AML-193 (cell line): ENCODE measurements at places on chromosomes 6 and 20.

- DNase-seq = no peak
These were observed 49.4 kb upstream of the NFATC2 start for GRCh38 chr20:51591871-51592270.

DNA sequence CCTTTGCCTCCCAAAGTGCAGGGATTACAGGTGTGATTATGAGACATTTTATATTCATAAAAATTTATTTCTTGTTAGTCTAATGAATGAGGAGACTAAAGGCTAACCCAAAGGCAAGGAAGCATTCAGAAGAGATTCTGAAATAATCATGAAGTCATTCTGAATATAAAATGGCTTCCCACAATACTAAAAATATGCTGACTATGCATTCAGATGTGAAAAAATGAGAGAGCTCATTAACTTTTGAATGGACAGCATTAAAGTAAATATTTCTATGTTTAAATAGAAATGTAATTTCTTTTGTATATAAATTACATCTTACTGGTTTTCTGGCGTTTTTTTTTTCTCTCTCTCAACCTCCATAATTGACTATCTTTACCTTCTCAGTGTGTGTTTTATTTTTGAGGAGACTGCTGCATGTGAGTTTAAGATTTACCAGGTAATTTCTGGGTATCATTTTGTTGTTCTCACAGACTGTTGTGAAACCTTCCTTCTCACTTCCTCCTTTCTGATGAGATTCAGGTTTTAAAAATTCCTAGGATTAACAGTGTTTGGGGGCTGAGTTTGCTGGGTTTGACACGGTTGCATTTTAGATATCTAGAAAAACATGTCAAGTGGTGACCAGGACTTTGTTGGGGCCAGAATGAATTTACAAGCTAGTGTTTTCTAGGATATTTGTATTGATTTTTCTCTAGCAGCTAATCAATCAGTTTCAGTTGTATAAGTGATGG is 316.6 kb downstream of the CDKAL1 start:
- no peak for DNase-seq

DNA sequence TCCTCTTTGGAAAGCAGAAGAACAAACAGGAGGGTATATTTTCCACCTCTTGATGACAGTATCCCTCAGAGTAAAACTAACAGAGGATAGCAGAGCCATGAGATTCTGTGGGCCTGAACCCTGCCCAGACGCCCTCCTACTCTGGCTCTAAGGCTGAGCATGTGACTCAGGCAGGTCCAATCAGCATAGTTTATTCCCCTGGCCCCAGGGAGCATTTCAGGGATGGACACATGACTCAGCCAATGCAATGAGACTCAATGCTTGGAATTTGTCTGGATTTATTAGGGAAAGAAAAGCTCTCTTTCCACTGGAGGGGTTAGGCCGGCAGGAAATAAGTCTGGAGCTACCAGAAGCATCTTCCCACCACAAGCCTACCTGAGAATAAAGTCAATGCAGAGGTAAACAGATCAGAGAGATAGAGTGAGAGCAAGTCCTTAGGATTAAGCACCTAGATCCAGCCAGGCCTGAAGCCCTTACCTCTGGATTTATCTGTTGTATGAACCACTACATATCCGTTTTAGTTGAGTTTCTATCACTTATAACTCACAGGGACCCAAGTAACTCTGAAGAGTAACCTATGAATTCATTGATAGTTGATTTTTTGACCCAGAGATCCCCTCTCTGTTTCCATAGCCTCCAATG is 68.2 kb upstream of the EYA2 start:
- no peak for DNase-seq

DNA sequence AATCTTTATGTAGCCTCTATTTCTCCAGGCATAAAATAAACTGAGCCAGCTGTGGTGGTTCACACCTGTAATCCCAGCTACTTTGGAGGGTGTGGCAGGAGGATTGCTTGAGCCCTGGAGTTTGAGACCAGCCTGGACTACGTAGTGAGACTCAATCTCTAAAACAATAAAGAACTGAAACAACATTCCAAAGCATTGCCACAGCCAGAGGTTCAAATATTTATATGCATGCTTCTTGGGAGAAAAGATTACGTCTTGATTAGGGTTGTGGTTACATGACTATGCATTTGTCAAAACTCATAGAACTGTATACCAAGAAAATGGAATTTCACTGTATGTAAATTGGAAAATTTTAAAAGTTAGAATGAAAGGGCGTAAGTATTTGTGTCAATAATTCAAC is 27.7 kb upstream of the PAX1 start:
- no peak for DNase-seq

DNA sequence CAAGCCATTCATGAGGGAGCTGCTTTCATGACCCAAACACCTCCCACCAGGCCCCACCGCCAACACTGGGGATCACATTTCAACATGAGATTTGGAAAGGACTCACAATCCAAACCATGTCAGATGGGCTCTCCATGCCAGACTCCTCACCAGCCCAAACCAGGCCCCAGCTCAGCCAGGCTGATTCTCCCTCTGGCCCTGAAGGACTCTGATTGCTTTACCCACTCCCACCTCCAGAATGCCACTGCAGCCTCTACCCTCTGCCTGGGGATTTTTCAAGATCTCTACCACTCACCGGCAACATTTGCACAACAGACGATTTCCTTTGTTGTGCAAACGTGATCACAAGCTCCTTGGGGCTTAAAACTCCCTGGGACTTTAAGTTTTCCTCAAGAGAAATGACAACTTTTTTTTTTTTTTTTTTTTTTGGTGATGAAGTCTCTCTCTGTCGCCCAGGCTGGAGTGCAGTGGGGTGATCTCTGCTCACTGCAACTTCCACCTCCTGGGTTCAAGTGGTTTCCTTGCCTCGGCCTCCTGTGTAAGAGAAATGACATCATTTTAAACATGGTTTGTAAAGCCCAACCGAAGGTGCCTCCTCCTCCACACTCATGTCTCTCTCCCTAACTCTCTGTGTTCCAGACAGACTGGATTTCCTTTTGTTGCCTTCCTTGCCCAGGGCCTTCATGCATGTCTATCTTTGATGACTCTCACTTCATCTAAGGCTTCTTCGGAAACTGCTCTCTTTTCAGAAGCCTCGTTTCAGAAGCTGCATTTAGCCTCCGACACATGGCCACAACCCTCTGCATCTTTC is 147.0 kb downstream of the CDH26 start:
- DNase-seq = peak; percentile 61

DNA sequence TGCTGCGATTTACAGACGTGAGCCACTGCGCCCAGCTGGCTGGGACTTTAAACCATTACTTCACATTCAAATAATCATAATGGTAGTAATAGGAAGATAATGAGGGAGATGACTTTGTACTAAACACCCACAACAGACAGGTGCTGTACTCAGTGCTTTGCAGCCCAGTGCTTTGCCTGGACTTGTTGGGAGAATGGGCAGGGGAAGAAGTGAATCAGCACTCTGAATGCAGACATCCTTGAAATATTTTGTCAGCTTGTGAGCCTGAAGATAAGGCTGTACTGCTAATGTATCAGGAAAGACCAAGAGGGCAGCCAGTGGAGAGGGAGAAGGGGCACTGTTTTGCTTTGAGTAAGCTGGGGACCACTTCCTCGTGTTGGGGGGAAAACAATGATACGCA is 17.4 kb downstream of the NKX2-2 start:
- no peak for DNase-seq

GRCh38 chr6:75349262-75349984 is 64.8 kb upstream of the TMEM30A start:
- no peak for DNase-seq

DNA sequence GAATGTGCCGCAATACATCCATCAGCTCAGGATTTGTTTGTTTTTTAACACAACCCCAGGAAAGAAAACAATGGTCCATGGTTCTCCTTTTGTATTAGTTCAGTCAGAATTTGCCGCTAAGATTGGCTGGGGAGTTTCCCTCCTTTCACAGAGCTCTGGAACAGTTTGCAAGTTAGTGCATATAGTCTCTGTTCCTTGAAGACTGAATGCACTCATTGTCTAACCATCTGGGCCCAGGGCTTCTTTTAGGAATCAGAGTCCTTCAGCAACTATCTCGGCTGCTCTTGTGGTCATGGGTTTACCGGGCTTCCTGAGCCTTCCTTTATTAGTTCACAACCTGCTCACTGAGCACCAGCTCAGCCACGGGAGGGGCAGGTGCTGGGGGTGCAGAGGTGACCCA is 121.3 kb downstream of the SLC23A2 start:
- no peak for DNase-seq

GRCh38 chr6:148212366-148212765 is 130.3 kb upstream of the SASH1 start:
- DNase-seq = no peak
